ENCODE measurements at places on chromosomes 2 and 18.

DNA sequence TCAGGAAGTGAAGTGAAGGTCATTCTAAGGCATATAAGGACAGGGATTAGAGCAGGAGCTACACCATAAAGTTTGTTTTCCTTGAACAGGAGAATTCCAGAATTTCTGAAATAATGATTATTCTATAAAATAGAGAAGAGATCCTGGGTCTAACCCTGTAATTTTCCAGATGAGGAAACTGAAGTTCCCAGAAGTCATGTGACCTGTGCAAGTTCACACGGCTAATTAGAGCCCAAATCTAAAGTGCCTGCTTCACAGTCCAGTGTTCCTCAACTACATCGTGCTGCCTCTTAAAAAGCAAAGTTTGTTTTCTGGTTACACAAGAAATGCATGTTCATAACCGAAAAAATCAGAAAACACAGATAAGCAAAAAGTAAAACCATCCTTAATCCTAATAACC is 34.9 kb downstream of the PLB1 start:
- H3K4me1 ChIP-seq, result peaks cover 4% of the 10 kb centered on the region
- no peak for DNase-seq
- H3K27ac ChIP-seq, result no peak overlapping the region
- peaks cover 10% of the 10 kb centered on the region for H3K27me3 ChIP-seq

DNA sequence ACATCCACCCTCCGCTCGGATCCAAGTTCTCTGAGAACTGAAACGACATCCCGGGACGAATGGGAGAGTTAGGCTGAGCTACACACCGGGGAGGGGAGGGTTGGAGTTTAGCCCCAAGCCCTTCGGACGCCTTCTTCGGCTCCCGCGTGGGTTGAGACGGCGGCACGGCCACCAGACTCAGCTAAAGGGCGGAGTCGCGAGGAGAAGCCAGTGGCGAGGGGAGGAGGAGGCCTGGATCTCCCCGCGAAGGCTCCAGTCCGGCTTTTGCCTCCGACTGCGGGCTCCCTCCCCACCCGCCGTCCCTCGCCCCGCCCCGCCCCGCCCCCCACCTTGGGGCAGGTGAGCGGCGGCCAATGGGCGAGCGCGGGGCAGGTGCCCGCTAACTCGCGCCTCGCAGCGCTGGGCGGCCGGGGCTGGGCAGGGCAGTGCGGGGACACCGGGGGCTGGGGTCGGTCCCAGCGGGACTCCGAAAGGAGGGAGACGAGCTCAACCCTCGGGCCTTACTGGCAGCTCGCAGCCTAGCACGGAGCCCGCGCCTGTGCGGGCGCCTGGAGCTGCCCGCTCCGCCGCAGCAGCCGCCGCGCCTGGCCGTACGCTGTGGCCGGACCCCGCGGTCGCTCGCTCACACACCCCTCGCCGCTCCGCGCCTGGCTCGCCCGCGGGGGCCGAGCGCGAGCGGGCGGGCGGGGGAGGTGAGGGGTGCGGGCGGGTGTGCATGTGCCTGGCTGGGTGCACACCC is at the start of gene EMX1:
EMX1 (plus strand) TSS at position 382 of the 739 bp plus-strand sequence; CDS start at position 716, 334 bp downstream.
- H3K4me3 ChIP-seq, result peak within 1 kb of the TSS; percentile 68
- H3K4me1 ChIP-seq, result peaks cover 19% of the 10 kb centered on the region
- H3K27ac ChIP-seq, result no peak within 1 kb of the TSS
- DNase-seq, result no peak
- no peaks in the 10 kb centered on the region for H3K36me3 ChIP-seq

DNA sequence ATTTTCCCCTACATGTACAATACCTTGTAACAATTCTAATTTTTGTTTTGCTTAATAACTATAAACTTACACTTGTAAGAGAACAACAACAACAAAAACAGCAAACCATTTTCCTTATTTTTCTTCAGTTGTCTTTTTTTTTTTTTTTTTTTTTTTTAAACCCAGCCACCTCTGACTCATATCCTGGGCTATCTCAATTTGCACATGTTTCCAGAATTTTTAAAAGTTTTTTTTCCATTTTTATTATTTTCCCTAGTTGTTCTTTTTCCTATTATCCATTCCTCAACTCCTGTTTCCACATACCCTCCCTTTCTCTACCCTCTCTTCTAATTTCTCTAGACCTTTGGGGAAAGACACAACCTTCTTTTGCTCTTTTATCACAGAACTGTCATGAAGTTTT is 112.5 kb downstream of the EFEMP1 start:
- H3K4me3 ChIP-seq, result no peak overlapping the region
- H3K36me3 ChIP-seq, result no peaks in the 10 kb centered on the region
- no peak overlapping the region for H3K27ac ChIP-seq
- DNase-seq, result no peak
- no peaks in the 10 kb centered on the region for H3K27me3 ChIP-seq
- H3K4me1 ChIP-seq, result peaks cover 5% of the 10 kb centered on the region

DNA sequence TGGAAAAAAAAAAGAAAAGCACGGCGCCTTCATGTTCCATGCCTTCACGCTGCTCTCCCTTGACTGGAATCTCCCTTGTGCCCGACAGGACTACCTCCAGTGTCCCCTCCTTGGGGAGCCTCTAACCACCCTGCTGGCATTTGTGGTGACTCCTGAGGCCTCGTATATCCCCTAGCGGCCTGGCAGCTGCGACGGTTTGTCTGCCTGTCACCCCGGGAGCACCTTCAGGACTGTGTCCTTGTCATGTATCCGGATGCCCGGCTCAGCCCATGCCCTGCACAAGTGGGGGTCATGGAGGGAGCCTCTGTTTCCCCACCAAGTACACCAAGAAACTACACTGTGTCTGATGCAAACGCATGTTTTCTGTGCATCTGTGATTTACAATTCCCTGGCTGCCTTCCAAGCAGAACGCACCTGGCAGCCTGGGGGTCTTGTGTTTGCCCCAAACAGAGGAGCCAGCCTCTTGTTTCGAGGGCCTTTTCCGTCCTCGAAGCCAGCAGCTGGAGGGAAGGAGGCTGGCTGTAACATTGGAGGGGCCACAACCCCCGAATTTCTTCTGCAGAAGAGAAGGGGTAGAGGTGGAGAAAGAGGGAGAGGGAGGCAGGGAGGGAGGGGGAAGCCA is 18.9 kb downstream of the TWIST2 start:
- no peak for DNase-seq
- H3K27ac ChIP-seq, result peak overlapping the region; percentile 72
- H3K4me3 ChIP-seq, result no peak overlapping the region
- H3K4me1 ChIP-seq, result peaks cover 29% of the 10 kb centered on the region
- H3K27me3 ChIP-seq, result no peaks in the 10 kb centered on the region

GRCh38 chr2:55233658-55233940 is 1.1 kb downstream of the RPS27A start:
- H3K27ac ChIP-seq, result peak overlapping the region; percentile 99
- H3K4me1 ChIP-seq, result peaks cover 35% of the 10 kb centered on the region
- H3K27me3 ChIP-seq, result no peaks in the 10 kb centered on the region
- no peak for DNase-seq
- peaks cover 13% of the 10 kb centered on the region for H3K36me3 ChIP-seq

- no peak overlapping the region for H3K27ac ChIP-seq
- no peaks in the 10 kb centered on the region for H3K36me3 ChIP-seq
- no peak overlapping the region for H3K4me3 ChIP-seq
- H3K27me3 ChIP-seq, result peaks cover 16% of the 10 kb centered on the region
- DNase-seq, result no peak
- peaks cover 8% of the 10 kb centered on the region for H3K4me1 ChIP-seq
Measured at GRCh38 chr2:11071939-11072338, 83.3 kb upstream of the SLC66A3 start.

- H3K4me3 ChIP-seq, result no peak overlapping the region
- no peaks in the 10 kb centered on the region for H3K4me1 ChIP-seq
- no peak for DNase-seq
- no peaks in the 10 kb centered on the region for H3K27me3 ChIP-seq
Measured at GRCh38 chr18:40063488-40063887, 1891.5 kb upstream of the PIK3C3 start.

DNA sequence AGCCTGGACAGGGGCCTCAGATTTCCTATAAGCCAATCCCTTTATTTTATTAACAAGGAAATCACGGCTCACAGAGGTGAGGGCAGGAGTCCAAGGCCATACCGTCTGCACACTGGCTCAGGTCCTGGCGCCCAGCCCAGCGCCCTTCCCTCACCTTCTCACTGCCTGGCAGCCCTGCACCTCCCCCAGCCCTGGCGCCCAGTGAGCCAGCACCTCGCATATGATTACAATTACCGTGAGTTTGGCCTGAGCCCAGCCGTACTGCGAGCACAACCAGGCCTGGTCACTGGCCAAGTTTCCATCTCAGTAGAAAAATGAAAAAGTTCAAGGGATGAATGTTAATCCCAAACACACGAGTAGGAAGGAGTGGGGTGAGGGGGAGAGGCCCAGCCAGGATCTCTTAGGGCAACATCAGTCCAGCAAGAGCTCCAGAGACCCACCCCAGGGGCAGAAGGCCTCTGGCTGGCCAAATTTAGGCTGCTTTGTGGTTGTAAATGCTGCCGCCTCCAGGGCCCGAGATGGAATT is 68.4 kb downstream of the MCFD2 start:
- no peak overlapping the region for H3K4me3 ChIP-seq
- H3K36me3 ChIP-seq, result no peaks in the 10 kb centered on the region
- DNase-seq, result peak; percentile 78
- peaks cover 63% of the 10 kb centered on the region for H3K4me1 ChIP-seq
- H3K27ac ChIP-seq, result peak overlapping the region; percentile 94
- H3K27me3 ChIP-seq, result no peaks in the 10 kb centered on the region

DNA sequence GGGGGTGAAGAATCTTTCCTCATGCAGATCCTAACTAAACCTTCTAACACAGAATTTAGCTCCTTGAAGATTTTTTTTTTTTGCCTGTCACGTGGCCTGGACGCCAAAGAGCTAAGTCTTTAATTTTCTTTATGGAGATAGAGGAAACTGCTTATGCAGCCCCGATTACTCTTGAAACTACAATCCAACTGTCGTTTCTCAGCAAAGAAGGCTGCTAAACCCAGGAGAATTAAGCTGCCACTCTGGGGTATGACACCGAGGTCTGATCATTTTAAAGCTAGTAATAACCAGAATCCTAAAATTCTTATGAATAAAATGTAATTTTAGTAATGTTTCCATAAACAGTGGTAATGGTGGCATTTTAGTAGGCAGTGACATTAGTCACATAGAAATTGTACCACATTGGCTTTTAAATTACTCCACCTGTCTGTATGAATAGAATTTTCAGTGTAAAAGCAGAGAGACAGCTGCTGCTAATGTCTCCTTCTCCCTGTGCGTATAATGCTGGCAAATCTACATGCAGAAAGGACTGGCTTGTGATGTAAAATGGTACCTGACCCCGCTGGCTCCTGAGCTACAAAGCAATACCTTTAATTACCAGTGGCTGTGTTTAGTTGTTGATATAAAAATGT is 86.5 kb downstream of the MEIS1 start:
- no peak overlapping the region for H3K4me3 ChIP-seq
- peaks cover 20% of the 10 kb centered on the region for H3K36me3 ChIP-seq
- no peaks in the 10 kb centered on the region for H3K27me3 ChIP-seq
- H3K4me1 ChIP-seq, result peaks cover 53% of the 10 kb centered on the region
- DNase-seq, result no peak

GRCh38 chr18:23133860-23134779 is 1.2 kb upstream of the CABLES1 start:
- peaks cover 46% of the 10 kb centered on the region for H3K4me1 ChIP-seq
- no peak for DNase-seq
- no peaks in the 10 kb centered on the region for H3K36me3 ChIP-seq
- peak overlapping the region; percentile 64 for H3K27ac ChIP-seq
- peaks cover 22% of the 10 kb centered on the region for H3K27me3 ChIP-seq

- H3K4me1 ChIP-seq, result peaks cover 42% of the 10 kb centered on the region
- H3K27me3 ChIP-seq, result no peaks in the 10 kb centered on the region
- H3K27ac ChIP-seq, result peak overlapping the region; percentile 8
Measured at GRCh38 chr18:44818668-44819403, 138.1 kb downstream of the SETBP1 start.

- H3K27me3 ChIP-seq, result no peaks in the 10 kb centered on the region
- DNase-seq, result no peak
- peaks cover 39% of the 10 kb centered on the region for H3K36me3 ChIP-seq
- H3K4me1 ChIP-seq, result no peaks in the 10 kb centered on the region
- H3K4me3 ChIP-seq, result no peak overlapping the region
- H3K27ac ChIP-seq, result no peak overlapping the region
Measured at GRCh38 chr2:99317161-99317872, 16.3 kb upstream of the LYG1 start.

DNA sequence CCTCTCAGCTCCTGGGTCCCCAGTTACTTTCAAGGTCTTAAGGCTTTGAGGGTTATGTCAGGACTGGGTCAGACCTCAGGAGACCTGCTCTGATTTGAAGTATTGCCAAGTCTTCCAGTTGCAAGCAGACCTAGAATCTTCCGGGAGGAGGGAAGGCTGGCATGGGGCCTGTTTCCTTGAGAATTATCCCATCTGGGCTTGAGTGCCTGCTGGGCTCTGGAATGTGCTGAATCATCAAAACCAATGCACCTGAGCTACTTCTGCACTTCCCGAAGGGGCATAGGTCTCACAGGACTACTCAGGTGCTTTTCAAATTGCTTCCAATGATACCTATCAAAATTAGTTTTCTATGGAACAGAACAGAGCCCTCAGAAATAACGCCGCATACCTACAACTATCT is 327.3 kb downstream of the XIRP2 start:
- peaks cover 2% of the 10 kb centered on the region for H3K27me3 ChIP-seq
- no peak for DNase-seq
- H3K27ac ChIP-seq, result no peak overlapping the region
- no peaks in the 10 kb centered on the region for H3K4me1 ChIP-seq
- H3K36me3 ChIP-seq, result no peaks in the 10 kb centered on the region

DNA sequence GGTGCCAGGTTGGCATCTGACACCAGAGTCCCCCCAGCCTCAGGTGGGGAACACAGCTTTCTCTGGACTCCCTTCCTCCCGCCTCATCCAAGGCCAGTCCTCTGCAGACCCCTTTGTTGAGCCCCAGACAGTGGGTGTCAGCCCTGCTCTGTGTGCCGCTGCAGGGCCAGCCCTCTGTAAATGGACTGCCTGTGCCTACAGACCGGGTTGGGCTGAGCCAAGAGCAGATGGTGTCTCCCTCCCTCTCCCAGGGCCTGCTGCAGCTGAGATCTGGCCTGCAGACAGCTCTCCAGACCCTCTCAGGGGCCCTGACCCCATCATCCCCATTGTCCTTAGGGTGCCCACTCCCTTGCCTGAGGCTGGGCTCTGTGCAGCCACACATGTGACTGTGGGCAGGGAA is 160.8 kb downstream of the KLHL29 start:
- no peak overlapping the region for H3K4me3 ChIP-seq
- no peaks in the 10 kb centered on the region for H3K27me3 ChIP-seq
- DNase-seq, result no peak
- peaks cover 12% of the 10 kb centered on the region for H3K4me1 ChIP-seq
- no peak overlapping the region for H3K27ac ChIP-seq
- H3K36me3 ChIP-seq, result no peaks in the 10 kb centered on the region

GRCh38 chr2:171723716-171724683 is 36.7 kb downstream of the DYNC1I2 start:
- peaks cover 25% of the 10 kb centered on the region for H3K36me3 ChIP-seq
- no peak for DNase-seq
- no peaks in the 10 kb centered on the region for H3K27me3 ChIP-seq
- H3K4me3 ChIP-seq, result no peak overlapping the region
- H3K4me1 ChIP-seq, result peaks cover 10% of the 10 kb centered on the region

GRCh38 chr18:51614967-51615571 is 417.6 kb upstream of the MEX3C start:
- no peak for DNase-seq
- no peak overlapping the region for H3K27ac ChIP-seq
- no peaks in the 10 kb centered on the region for H3K4me1 ChIP-seq
- peaks cover 6% of the 10 kb centered on the region for H3K27me3 ChIP-seq
- no peaks in the 10 kb centered on the region for H3K36me3 ChIP-seq

- no peaks in the 10 kb centered on the region for H3K27me3 ChIP-seq
- peaks cover 3% of the 10 kb centered on the region for H3K36me3 ChIP-seq
- H3K4me1 ChIP-seq, result no peaks in the 10 kb centered on the region
- no peak for DNase-seq
Measured at GRCh38 chr2:111209045-111209514, 88.4 kb downstream of the BCL2L11 start.

- DNase-seq, result no peak
- peaks cover 3% of the 10 kb centered on the region for H3K27me3 ChIP-seq
- no peak overlapping the region for H3K4me3 ChIP-seq
- H3K36me3 ChIP-seq, result no peaks in the 10 kb centered on the region
Measured at GRCh38 chr2:26530696-26531095, 52.8 kb upstream of the OTOF start.
